ENCODE measurements at places on chromosomes 12 and 14. TPM values are rescaled to one million over a fixed set of nuclear protein-coding genes. Genes with fewer than 3 reads are reported as not detected.

DNA sequence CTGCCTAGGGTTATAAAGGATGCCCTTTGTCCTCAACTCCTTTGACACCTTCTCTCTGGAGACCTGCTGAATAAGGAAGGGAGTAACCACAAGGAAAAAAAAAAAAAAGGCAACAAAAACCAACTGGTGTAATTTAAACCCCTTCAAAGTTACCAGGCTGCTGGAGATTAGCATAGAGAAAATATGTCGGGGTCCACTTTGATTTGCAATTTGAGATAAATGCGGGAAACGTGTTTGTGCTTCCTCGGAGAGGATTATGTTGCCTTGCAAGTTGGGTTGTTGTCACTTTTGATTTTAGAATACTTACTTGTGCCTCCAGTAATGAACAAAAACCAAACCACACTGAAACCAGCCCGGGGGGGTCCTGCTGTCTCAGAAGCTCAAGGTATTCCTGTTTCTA lies 200.2 kb upstream of the MYL2 start:
- DNase-seq: no peak
- no peak overlapping the region for H3K4me3 ChIP-seq
- no peak overlapping the region for H3K27ac ChIP-seq
- H3K27me3 ChIP-seq: peaks cover 5% of the 10 kb centered on the region
- peaks cover 19% of the 10 kb centered on the region for H3K4me1 ChIP-seq
- H3K36me3 ChIP-seq: peaks cover 6% of the 10 kb centered on the region

DNA sequence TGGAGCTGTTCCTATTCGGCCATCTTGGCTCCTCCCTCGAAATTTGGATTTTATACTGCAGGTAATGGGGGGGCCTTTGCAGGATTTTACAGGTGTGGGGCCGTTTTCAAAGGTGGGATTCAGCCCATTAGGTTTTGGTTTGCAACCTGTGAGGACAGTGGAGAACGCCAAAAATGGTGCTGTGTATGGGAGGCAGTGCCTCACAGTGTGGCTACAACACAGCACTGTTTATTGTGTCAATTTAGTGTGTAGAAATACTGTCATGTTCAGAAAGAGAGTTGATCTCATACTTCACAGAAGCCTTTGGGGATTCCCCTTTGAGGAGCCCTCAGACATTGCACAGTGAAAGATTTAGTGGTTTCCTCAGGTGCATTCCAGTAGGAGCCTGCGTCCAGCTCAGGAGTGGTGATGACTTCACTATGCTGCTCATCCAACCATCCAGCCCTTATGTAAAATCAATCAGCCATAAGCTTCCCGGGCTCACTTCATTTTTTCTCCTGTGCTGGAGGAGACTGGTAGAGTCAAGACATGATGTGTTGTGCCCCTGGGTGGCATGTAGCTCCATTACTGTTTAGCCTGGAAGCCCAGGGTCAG lies 92.7 kb upstream of the PRMT8 start:
- H3K4me3 ChIP-seq: peak overlapping the region; percentile 82
- H3K4me1 ChIP-seq: no peaks in the 10 kb centered on the region
- no peaks in the 10 kb centered on the region for H3K27me3 ChIP-seq
- H3K36me3 ChIP-seq: peaks cover 9% of the 10 kb centered on the region
- H3K27ac ChIP-seq: no peak overlapping the region

- H3K36me3 ChIP-seq: peaks cover 6% of the 10 kb centered on the region
- no peak for DNase-seq
- no peak overlapping the region for H3K4me3 ChIP-seq
Observed at GRCh38 chr14:105069871-105070759, 4.9 kb upstream of the GPR132 start.

The SLC5A8 gene
- not detected for total RNA-seq

All from glutamatergic neuron (in vitro differentiated cells).